ENCODE measurements at places on chromosomes 5 and 9.

DNA sequence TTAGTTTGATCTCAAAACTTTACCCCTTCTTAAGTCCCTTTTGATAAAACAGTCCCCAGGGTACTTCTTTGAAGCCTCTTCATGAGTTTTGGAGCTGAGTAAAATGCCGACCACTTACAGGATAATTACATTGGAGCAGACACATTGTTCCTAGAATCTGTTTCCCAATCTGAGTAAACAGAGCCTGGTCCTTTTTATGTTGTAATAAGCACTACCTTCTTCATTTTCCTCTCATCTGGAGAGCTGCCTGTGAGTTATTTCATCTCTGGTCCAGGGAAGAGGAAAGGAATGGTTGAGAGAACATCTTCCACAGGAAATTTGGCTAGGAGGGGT is 26.3 kb upstream of the GALNT10 start:
- no peak for DNase-seq

- no peak for DNase-seq
Observed at GRCh38 chr9:35952526-35953191, 5.3 kb downstream of the OR2S2 start.

- DNase-seq, result no peak
Observed at GRCh38 chr5:104757915-104758314, 1195.3 kb upstream of the NUDT12 start.

DNA sequence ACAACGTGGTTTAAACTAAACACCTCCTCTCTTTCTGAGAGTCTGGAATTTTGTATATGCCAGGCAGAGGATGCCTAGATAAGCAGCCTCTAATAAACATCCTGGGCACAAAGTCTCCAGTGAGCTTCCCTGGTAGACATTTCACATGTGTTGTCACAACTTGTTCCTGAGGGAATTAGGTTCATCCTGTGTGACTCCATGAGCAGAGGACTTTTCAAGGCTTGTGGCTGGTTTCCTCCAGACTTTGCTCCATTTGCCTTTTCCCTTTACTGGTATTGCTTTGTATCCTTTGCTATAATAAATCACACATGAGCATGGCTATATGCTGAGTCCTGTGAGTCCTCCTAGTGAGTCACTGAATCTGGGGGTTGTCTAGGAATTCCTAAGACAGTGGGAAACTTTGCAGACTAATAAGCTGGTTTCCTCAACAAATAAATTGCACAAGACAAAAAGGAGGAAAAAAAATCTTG is 77.4 kb downstream of the NR2F1-AS1 start:
- no peak for DNase-seq

DNA sequence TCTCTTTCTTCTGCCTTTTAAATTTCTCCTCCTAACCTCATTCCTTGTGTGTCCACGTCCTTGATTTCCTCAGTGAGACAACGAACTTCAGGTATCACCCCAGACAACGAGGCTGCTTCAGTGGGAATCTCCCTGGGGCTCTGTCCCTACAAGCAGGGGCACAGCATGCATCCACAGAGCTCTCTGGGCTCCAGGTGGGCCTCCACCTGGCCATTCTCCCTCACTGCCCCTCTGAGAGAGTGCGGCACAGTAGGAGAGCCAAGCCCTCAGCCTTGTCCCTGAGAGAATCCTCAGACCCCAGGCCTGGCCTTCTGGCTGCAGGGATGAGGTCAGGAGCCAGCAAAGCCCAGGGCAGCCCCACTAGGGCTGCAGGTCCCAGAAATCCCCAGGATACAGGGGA is 105.3 kb downstream of the LHFPL2 start:
- DNase-seq, result no peak

GRCh38 chr5:126354858-126355731 is 68.1 kb upstream of the GRAMD2B start:
- DNase-seq, result no peak

- DNase-seq, result no peak
Observed at GRCh38 chr9:96449523-96449844, 485 bp upstream of the HABP4 start.

DNA sequence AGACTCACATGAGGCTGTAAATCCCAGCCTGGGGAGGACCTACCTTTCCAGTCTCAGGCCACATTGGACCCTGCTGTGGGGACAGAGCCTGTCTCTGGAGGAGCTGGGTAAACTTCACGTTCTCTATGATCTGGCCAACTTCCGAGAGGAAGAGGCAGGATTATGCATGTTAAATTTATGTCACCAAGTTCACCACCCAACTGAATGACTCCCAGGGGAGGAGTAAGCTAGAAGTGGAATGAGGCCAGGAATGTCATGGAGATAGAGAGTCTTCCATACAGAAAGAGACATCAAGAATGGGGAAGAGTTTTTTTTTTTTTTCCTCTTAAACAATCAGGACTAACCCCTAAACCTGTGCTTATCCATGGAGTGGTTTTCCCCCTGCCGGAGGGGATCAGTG is 90.3 kb upstream of the PALM2AKAP2 start:
- no peak for DNase-seq

- DNase-seq, result no peak
Observed at GRCh38 chr5:90865180-90865579, 306.6 kb downstream of the ADGRV1 start.

DNA sequence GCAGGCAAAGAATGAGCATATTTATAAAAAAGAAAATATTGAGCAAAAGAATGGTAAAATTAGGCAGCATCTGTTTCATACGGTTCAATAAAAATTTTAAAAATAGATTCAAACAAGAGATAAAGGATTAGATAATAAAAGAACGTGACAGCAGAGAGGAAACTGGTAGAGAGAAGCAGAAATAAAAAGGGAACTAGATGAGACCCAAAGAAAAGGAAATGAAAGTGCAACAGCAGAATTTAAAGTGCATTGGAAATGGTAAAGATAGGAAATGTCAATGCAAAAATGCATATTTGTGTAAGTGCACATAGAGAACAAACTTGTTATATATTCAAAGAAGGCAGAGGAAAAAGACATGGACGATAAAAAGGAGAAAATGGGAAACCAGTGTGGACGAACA is 70.2 kb downstream of the SUSD1 start:
- DNase-seq, result no peak

DNA sequence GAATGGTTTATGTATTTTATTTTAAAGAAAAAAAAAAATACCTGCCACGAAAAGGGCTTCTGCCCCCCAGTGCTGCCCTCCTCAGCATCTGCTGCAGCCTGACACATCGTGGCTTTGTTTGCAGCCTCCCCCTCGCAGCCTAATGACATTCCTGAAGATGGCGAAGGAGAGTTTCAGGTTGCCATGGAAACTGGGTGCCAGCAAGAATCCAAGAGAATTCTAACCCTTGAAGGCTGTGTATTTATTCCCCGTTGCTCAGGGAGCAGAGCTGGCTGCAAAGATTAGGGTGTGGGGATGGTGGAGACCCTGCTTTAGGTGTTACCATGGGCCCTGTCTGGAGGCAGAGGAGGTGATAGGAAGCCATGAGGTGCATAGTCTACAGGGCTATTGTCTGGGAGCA is 126.6 kb downstream of the NSG2 start:
- DNase-seq, result peak; percentile 25

All from occipital lobe (tissue), 3 donors.